ENCODE measurements at places on chromosomes 11 and 22.

DNA sequence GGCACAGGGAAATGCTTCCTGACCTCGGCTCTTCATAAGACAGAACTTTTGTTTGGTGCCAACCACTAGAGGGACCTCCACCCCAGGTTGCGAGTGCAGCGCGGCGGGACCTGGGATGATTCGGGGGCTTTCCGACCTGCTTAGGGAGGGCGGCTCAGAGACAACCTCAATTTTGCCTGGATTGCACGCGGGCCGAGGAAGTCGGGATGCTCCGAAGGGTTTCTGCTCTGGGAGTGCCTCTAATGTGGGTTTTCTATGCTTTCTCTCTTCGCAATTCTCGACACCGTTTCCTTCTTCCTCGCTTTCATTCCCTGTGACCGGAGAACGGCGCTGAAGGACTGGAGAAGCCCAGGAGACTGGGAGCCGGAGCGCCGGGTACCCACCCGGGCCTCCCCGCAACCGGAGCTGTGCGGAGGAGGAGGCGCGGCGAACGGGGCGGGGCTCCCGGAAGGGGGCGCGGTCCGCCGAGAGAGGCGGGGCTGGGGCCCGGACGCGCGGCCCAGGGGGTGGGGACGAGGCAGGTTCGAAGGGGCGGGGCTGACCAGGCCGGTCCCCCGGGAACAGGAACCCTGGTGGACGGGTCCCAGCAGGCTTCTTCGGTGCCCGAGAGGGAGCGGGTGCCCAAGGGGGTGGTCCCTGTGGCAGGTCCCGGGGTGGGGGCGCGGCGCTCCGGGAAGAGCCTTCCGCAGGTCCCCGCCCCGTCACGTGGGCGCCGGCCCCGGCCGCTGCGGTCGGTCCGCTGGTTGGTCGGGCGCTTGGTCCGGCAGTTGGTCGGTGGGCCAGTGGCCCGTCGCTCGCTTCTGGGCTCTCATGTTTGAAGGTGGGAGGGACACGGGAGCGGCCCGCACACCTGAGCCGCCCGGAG, at the start of gene PPFIBP2:
Gene PPFIBP2 (plus strand): TSS at position 766 of the 865 bp plus-strand sequence. CDS start 35,477 bp downstream, outside the sequence.
- DNase-seq = no peak

GRCh38 chr11:108069947-108070346, 51.4 kb upstream of the ACAT1 start:
- no peak for DNase-seq

- no peak for DNase-seq
Observed at GRCh38 chr11:68012843-68013610, 2.9 kb downstream of the ALDH3B1 start.

DNA sequence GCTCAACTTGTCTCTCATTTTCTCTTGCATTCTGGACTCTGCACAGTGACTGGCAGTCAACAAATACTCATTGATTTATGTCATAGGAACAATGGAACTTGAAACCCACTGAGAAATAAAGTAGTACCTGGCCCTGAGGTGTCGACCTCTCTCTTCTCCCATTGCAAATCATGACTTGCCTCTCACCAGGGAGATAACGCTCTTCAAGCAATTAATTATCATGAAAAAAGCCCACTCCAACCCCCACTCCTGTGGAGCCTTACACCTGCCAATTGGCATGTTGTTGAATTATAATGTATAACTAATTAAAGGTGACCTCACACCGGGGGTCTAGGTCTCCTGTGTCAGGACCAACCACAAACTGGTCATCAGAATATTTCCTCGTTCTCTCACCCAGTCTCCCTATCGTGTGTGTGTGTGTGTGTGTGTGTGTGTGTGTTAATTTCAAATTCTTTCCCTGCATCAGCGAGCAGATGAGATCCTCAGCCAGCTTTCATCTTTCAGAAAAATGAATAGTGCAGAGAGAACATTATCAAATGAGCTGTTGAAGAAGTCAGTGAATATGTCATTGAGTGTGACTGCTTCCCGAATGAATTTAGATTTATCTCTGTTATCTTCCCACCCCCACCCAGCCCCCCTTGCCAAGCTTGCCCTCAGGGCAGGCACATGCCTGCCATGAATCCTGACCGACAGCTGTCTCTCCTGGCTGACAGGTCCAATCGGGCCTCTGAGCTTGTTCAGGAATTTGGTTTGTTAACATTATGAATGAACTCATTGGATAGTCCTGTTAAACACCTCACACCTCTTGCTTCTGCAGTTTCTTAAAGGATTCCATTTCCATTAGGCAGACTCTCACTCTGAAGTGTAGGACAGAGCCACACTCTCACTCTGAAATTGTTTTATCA, 357.4 kb downstream of the INSC start:
- DNase-seq = no peak

DNA sequence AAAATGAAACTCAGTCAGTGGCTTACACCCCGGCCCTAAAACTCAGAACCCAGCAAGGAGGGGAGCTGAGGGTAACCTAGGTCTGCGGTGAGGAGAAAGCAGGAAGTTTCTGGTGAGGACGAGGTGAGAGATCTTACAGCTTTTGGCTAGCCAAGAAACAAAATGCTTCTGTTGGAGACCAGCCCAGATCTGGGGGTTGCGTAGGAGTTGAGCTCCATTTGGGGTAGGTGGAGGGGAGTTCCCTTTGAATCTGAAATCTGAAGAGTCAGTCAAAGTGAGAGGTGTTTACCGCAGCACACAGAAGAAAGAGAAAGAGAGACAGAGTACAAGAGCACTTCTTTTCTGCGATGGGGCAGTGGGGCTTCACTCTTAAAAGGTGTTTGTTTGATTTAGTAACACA, 29.6 kb downstream of the EHF start:
- DNase-seq = peak; percentile 65

GRCh38 chr22:36636916-36637315, 66.6 kb downstream of the CACNG2 start:
- DNase-seq = no peak

GRCh38 chr11:10017911-10018310, 276.1 kb downstream of the SBF2 start:
- DNase-seq = no peak

GRCh38 chr11:16605389-16605893, 133.0 kb upstream of the C11orf58 start:
- no peak for DNase-seq

GRCh38 chr11:94402355-94402754, 1.1 kb upstream of the GPR83 start:
- DNase-seq = no peak

GRCh38 chr11:5665746-5666401, 19.0 kb downstream of the TRIM5 start:
- DNase-seq = no peak

GRCh38 chr11:110907629-110908028, 195.4 kb upstream of the ARHGAP20 start:
- peak; percentile 46 for DNase-seq

DNA sequence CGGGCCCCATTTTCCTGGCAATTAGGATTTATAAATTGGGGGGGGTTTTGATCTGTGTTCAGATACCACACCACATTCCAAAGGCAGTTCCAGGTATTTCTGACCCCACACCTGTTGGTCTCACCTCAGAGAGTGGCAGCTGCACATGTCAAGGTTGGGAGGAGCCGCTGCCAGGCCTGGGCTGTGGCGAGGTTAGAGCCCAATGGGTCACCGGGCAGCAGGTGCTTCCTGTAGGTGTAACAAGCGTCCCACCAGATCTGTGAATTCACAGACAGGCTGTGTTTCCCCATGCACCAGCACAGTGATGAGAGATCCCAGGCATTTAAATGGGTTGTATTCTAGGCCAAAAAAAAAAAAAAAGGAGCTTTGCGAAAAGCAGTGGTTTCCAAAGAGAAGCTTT, 58.6 kb downstream of the CABIN1 start:
- DNase-seq = no peak
